ENCODE measurements at places on chromosomes 16 and 17. TPM values are rescaled to one million over a fixed set of nuclear protein-coding genes. Genes with fewer than 3 reads are reported as not detected.

Gene PSMB3
- 134 TPM for total RNA-seq

Gene CCL11
- 0.79 TPM for total RNA-seq

Gene PIMREG
- 0.54 TPM for total RNA-seq

Gene SBK1
- 0.19 TPM for total RNA-seq

Gene SPNS1
- total RNA-seq = 16.7 TPM

Data from right cardiac atrium (tissue), 5 donors.